ENCODE measurements at places on chromosomes 12 and 14. TPM values are rescaled to one million over a fixed set of nuclear protein-coding genes. Genes with fewer than 3 reads are reported as not detected.
A peak's percentile ranks its signal among the peaks of the same experiment; 100 is the strongest.

DNA sequence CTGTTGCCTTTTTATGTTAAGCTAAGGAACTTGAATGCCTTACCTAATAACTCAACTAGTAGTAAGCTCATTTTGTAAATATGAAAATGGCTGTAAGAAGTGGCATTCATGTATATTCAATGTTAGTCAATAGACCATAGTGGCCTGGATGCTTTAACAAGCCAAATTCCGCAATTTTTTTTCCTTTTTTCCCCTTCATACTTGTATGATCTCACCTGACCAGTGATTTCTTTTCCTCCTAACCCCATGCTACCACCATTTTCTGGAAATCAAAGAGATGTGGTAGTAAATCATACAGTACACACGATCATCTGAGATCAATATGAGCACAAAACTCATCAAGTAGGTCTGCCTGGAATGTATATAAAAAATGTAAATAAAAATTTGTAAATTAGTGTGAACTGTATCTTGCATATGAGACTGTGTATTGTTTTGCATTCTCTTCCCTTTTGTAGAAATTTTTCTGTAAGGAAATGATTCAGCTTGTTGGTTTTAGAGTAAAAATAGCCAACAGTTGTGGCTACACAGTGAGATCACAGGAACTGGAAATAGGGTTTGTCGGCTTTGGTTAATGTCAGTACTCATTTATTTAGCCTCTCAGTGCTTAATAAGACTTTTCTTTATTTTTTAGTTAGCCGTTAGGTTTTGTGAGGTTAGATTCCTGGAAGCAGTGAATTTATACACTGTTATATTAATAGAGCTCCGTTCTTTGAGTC, 62.5 kb downstream of the ETNK1 start:
- no peak for DNase-seq

- DNase-seq = peak; percentile 38
Observed at GRCh38 chr14:101587441-101587911, 26.2 kb downstream of the DIO3 start.

DNA sequence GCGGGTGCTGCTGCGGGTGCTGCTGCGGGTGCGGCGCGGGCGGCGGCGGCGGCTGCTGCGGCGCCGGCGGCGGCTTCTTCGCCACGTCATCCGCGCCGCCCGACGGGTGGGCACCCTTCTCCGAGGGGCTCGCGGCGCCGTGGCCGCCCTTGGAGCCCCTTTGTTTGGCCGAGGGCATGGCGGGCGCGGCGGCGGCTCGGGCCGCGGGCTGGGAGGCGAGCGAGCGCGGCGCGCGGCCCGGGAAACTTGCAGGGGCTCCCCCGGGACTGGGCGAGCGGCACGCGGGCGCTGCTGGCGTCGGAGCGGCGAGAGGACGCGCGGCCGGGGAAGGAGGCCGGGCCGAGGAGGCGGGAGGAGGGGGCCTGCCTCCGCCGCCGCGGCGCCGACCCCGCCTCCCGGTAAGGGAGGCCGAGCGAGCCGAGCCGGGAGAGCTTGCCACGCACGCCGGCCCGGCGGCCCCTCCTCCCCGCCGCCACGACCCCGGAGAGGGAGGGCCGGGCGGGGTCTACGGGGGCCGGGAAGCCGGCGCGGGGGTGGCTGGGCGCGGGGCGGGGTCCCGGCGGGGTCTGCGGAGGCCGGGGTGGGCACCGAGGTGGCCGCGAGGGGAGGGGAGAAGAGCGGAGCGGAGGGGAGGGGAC, at the start of gene CKAP4:
CKAP4 (minus strand) TSS at position 347 of the 638 bp plus-strand sequence; CDS start at position 178, 169 bp downstream.
- peak; percentile 92 for DNase-seq

The TRAFD1 gene
- 35.3 TPM for total RNA-seq

DNA sequence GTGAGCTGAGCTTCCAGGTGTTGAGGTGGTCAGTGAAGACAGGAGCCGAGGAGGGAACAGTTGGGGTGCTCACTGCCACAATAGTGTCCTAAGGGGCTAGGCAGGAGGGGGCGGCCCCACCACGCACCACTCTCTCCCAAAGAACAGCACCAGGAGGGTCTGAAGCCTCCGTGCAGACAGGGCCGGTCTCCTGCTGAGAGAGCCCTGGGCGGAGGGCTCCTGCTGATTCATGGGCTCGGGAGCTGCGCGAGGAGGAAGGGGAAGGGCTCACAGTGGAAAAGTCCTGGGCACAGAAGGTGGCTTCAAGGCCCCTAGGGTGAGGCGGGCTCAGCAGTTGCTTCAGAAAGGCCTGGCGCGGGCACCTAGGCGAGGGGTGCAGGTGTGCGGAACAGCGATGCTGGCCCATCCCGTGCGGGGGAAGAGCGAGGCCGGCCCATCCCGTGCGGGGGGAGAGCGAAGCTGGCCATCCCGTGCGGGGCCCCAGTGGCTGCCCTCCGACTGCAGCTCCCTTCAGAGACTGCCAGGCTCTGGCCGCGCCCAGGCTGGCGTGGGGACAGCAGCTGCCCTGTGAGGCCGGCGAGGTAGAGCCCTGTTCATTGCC, 176.7 kb downstream of the ADGRD1 start:
- DNase-seq = no peak

- no peak for DNase-seq
Observed at GRCh38 chr14:44995770-44996294, 33.8 kb downstream of the TOGARAM1 start.

The RPS6KA5 gene
- total RNA-seq = 8.0 TPM

GRCh38 chr12:6195665-6196535, 4.3 kb upstream of the CD9 start:
- DNase-seq = peak; percentile 85

DNA sequence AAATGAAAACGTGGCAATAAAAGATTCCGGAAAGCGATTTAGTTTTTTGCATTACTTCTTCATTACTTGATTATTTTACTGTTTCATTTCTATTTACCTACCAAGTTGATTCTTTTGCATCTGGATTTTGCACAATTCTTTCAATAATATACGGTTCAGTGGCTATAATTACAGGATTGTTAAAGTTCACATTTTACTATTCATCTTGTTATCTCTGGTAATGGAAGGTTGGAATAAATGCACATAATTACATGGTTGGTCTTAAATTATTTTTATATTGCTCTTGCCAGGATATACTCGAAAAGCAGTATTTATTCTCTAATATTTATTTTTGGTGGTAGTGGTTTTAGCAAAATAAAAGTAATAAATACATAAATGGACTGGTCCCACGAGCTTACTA, 837.9 kb downstream of the DIO2 start:
- no peak for DNase-seq

The KLRC4 gene
- 1.9 TPM for total RNA-seq

The IFNG-AS1 gene
- total RNA-seq = not detected

DNA sequence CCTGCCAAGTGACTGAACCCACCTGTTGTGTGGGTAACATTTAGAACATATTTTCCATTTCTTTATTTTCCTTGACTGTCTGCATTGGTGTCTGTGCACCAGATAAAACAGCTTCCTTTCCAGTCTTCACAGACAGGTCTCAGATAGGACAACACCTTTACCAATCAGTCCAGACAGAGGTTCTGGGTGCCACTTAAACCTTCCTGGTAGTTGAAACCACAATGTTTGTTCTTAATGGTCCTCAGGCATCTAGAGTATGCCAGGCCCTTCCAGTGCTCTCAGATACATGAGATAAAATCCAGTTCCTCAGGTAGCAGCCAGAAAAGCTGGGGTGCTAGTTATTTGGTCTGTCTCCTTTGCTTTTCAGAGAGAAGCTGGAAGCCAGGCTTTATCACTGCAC, 7.0 kb upstream of the CLEC2D start:
- no peak for DNase-seq

DNA sequence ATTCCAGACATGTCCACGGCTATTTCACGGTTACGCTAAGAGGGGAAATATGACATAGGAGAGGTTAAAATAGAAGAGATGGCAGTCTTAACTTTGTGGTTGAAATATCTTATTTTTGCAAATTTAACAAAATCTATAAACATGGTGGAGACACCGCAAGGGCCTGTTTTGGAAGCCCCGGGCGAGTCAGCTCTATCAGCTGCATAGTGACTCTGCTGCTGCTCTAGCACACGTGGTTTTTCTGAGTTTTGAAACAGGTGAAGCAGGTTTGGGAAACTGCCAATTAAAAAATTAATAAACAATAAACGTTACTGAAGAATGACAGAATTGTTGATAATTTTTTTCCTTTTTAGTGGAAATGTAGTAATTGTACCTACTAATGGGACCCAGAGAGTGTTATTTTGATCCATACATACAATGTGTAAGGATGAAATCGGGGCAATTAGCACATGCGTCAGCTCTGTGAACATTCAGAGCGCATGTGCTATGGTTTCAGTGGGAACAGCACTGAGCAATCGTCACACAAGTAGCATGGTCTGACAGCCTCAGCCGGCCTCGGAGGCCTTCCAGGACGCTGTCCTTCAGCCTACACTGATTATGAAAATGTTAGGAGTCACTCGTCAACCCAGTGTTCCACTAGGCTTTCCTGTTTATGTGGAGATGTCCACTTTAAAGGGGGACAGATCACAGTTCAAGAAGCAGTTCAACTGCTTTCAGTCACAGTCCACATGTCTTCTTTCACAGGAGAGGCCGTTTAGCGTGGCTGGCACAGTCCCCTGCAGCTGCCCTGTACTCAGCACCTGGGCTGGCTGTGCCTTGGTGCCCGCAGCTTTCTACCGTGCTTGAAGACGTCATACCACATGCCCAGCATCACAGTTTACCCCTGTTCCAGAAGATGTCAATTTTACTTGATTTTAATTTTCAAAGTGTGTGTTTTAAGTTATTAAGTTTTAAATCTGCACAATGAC, 51.8 kb downstream of the MOK start:
- peak; percentile 13 for DNase-seq

The PTPRO gene
- 10.6 TPM for total RNA-seq

GRCh38 chr12:4044101-4044500, 170.9 kb upstream of the PARP11 start:
- DNase-seq = no peak

The KRT2 gene
- total RNA-seq = not detected

DNA sequence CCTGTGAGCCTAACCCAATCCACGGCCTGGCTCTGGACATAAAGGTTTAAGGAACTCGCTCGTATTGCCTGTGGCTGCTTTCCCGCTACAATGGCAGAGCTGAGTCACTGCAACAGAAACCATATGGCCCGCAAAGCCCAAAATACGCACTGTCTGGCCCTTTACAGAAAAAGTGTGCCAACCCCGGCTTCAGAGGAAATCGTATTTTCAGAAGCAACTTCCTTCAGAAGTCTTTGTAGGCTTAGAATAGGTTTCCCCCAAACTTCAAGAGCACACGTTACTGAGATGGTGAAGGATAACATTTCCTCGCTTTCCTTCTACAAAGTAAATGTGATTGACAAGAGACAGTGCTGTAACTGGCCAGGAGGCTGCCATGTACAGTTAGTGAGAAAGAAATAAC, 34.8 kb upstream of the TESC start:
- DNase-seq = no peak

The LRTM2 gene
- total RNA-seq = not detected

The TMEM117 gene
- total RNA-seq = 4.6 TPM

DNA sequence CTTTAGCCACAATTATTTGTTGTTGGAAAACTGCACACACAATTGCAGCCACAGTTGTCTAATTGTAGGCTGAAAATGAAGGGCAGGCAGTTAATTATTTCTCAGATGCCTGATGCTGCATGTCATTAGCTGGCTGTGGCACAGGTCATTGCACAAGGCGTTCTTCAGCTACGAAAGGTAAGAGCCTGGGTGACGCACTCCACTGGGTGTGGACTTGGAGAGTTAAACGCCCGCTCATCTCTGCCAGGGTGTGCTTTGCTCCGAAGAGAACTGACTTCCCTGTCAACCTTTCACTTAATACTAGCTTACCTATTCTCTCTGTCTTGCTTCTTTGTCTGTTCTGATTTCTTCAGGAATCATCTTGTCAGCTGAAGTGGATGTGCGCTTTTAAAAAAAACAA, 91.4 kb upstream of the CPM start:
- peak; percentile 90 for DNase-seq

DNA sequence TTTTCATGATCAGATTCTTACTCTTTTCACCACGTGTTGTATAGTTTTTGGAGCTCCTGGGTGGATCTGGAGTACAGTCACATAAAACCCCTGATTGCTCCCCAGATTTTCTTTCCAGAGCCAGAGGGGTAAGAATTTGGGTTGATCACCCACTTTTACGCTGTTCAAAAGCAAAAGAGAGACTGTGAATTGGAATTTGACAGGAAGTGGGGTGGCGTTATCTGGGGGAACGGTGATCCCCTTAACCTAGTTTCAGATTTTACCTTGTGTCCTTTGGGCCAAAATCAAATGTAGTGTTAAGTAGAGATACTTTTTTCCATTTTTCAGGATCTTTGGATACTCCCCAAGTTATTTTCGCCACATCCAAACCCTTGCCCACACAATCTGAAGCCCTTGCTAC, 75.6 kb downstream of the TGFB3 start:
- no peak for DNase-seq

- DNase-seq = no peak
Observed at GRCh38 chr14:23099212-23099861, 4.0 kb downstream of the C14orf119 start.

DNA sequence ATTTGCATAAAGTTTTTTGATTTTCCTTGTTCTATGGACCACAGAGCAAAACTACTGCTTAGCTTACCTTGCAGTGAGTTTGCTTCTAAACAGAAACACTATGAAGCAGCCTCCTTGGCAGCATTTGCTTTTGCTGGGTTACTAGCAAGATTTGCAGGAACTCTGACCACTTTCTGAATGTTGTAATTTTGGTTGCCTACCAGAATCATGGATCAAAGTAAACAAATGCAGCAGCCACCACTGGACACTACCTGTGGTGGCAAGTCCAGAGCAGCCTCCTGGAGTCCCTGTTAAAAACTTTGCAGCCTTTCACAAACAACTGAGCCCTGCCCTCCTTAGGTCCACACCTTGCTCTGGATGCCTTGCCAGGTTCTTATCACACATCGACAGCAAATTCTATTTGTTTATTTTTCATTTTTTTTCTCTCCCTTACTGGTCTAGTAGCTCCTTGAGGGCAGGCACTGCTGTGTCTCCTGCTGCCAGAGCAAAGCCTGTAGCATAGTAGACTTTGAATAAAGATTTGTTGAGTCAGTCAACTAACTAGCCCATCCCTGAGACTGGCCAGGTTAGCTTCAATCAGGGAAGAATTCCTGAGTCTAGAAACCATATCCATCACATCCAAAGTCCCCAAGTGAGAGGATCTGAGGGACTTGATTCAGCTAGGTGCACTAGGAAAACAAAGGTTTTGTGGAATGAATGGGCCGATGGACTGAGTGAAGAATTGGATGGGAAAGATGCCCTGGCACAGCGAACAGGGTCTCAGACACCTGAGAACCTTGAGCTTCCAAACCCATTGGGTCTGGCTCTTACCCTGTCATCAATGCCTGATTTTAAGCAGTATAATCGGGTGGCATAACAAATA, 5.7 kb downstream of the TTC6 start:
- DNase-seq = no peak

The OVCH1 gene
- 2.0 TPM for total RNA-seq

The IFT81 gene
- 7.3 TPM for total RNA-seq
